Activated T-helper 2 cell treated with anti-CD3 and anti-CD28 coated beads, Interferon-gamma antibody, Interleukin-2, Interleukin-4, amounts not matched to agents 10 μg/mL and 5 μg/mL and 100 μg/mL, durations not matched to agents 14 hours and 24 hours and 36 hours (primary cell): ENCODE measurements at places on chromosomes 6 and 20. TPM values are rescaled to one million over a fixed set of nuclear protein-coding genes. Genes with fewer than 3 reads are reported as not detected.

DNA sequence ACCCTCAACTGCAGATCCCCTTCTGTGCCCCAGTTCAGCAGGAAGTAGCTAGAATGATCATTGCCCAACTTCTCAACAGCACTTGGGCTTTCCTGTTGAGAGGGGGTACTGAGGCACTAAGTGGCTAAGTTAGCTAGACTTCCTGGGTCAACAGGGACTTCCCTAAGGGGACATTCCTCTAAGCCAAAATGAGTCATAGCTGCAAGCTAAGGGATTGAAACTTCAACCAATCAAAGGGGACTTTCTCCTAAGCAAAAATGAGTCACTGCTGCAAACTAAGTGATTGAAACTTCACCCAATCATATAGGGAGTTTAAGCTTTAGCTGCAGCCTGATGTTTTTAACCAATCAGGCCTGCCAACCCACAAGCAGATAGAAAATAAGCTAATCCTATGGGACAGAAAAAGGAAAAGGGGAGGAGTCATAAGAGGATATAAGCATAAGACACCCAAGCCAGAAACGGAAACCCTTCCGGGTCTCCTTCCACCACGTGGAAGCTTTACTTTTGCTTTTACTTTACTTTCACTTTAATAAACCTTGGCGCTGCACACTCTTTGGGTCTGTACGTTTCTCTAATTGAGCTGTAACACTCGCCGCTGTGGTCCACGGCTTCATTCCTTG, 659.0 kb upstream of the HS3ST5 start:
- H3K4me1 ChIP-seq: peaks cover 4% of the 10 kb centered on the region
- no peaks in the 10 kb centered on the region for H3K27me3 ChIP-seq
- peaks cover 13% of the 10 kb centered on the region for H3K36me3 ChIP-seq

DNA sequence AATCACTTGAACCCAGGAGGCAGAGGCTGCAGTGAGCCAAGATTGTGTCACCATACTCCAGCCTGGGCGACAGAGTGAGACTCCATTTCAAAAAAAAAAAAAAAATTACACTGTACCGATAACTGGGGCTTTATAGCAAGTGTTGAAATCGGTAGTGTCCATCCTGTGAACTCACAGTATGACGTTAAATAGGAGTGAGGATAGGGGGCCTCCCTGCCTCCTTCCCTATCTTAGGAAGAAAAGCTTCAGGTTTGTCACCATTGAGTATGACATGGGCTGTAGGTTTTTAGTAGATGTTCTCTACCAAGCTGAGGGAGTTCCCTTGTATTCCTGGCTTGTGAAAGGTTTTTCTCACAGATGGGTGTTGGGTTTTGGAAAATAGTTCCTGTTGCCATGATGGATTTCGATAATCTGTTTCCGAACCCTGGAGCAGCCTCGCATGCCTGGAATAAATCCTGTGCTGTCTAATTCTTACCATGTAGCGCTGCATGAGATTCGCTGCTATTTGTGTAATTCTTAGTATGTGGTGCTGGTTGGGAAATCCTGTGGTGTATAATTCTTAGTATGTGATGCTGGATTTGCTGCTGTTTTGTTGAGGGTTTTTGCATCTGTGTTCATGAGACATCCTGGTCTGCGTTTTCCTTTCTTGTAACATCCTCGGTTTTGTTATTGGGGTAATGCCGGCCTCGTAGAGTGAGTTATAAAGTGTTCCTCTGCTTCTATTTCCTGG, 23.6 kb downstream of the NTSR1 start:
- H3K4me1 ChIP-seq: peaks cover 24% of the 10 kb centered on the region
- peaks cover 42% of the 10 kb centered on the region for H3K27me3 ChIP-seq
- no peak overlapping the region for H3K4me3 ChIP-seq
- H3K36me3 ChIP-seq: no peaks in the 10 kb centered on the region
- DNase-seq: no peak
- no peak overlapping the region for H3K27ac ChIP-seq

DNA sequence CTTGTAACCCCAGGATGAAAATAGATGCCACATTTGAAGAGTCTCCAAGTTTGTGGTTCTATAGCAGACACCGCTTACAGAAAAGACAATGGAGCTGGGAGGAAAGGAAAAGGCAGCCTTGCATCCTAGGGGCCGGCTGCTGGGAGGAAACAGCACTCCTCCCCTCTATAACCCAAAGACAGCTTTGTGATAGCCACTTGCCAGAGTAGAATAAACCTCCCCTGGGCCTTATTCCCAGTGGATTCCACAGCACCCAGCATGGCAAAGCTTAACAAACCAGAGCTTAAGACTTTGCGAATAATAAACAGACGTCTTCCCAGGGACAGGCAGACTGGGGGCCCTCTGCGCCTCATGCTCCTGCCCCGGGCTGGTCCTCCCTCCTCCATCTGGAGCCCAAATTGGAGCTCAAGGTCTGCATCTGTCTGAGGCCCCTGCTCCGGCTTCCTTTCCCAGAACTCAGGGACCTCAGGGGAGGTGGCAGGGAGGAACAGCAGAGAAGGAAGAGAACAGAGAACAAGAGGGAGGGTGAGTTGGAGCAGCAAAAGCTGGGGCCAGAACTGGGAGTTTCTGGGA, 8.8 kb upstream of the TAF8 start:
- no peaks in the 10 kb centered on the region for H3K27me3 ChIP-seq
- no peak for DNase-seq
- peak overlapping the region; percentile 93 for H3K27ac ChIP-seq
- no peaks in the 10 kb centered on the region for H3K36me3 ChIP-seq

- no peak for DNase-seq
- no peaks in the 10 kb centered on the region for H3K27me3 ChIP-seq
- H3K4me1 ChIP-seq: no peaks in the 10 kb centered on the region
- no peak overlapping the region for H3K4me3 ChIP-seq
- H3K36me3 ChIP-seq: no peaks in the 10 kb centered on the region
- H3K27ac ChIP-seq: no peak overlapping the region
These were observed 489.2 kb downstream of the DHX35 start for GRCh38 chr20:39451386-39451785.

DNA sequence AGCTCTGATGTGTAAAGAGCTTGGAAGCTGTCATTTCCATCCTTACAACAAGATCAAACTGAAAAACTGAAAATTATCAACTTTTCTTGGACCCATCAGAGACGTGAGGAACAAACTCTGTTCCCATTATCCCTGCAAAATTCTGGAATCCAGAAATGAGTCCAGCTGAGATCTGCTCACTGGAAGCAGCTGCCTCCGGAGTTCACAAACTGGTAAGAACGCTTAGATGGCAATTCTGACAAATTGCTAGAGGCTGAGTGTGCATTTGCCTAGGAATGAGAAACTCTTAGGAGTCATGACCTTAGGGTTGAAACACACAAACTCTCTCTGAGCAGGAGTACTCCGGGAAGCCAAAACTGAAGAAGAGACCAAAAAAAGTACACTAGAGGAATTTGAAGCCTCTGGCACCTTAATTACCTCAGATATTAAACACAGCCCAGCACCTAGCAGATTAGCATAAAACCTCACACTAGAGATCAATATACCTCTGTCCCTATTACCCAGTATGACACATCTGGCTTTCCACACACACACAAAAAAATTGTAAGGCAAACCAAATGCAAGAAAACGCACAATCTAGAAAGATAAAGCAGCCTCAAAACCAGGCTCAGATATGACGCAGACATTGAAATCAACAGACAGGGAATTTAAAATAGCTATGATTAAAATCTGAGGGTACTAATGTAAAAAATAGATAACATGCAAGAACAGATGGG, 233.5 kb upstream of the SGK1 start:
- no peaks in the 10 kb centered on the region for H3K27me3 ChIP-seq
- H3K4me1 ChIP-seq: no peaks in the 10 kb centered on the region
- DNase-seq: no peak
- no peaks in the 10 kb centered on the region for H3K36me3 ChIP-seq
- no peak overlapping the region for H3K27ac ChIP-seq

DNA sequence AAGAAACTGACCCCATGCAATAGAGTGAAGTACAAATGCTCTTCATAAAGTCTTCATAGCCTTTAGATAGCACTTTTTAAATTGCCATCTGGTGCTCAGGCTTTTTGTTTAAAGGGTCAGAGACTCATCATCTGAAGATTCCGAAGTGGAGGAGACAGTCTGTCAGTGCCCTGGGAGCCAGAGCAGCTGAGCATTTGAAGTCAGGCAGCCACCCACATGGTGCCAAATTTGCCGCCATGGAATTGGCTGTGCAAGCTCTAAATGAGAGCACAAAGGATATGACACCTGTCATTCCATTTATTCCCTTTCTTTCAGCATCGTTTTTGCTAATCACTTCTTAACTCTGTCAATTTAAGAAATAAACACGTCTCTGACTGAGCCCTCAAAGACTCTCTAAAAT, 32.8 kb upstream of the CEP162 start:
- no peak for DNase-seq
- H3K27ac ChIP-seq: no peak overlapping the region
- no peaks in the 10 kb centered on the region for H3K36me3 ChIP-seq
- no peaks in the 10 kb centered on the region for H3K4me1 ChIP-seq

Gene BANF2
- total RNA-seq: not detected in 2 replicates

Gene RFX6
- total RNA-seq: not detected in 2 replicates

Gene RNF217
- total RNA-seq: 2.2 and 3.1 TPM in 2 replicates

Gene BNIP5
- not detected in 2 replicates for total RNA-seq

Gene SSTR4
- total RNA-seq: not detected in 2 replicates

Gene AHI1
- total RNA-seq: 201 and 203 TPM in 2 replicates

Gene IYD
- not detected in 2 replicates for total RNA-seq
